ENCODE measurements at places on chromosomes 2 and 18.

DNA sequence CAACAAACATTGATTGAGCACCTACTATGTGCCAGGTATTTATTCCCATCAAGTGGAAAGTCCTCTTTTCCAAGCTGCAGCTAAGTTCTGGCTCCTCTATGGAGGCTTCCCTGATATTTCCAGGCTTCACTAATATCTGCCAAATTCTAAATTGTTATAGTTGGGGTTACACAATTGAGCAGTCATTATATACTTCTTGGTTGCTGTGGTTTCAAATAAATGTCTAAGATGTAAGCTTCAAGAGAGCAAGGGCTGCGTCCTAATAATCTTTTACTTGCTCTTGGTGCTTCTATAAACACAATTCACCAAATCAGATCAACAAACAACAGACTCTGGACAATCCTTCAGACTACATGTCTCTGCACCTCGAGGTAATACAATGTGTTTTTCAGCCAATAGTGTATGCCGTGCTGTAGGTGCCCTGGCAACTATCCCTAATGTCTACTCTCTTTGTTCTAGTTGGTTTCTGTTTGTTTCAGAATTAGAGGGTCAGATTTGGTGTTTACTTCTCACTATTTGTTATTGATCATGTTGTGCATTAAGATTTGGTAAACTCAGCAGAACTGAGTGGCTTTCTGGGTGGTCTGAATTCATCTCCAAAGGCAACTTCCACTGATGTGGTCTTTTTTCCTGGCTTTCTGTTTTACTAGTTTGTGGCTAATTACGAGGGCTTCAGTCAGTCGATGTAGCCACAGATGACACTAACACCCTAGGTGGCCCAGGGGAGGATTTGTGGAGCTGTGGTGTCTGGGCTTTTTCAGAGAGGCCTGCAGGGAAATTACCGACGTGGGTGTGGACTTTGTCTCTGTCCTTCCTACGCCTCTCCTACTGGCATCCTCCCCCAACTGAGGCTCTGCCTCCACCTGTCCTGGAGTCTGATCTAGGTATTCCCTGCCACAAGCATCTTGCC, 50.4 kb downstream of the CDCA7 start:
- DNase-seq, result no peak

- no peak for DNase-seq
Observed at GRCh38 chr2:98258906-98259305, 87.3 kb upstream of the CNGA3 start.

DNA sequence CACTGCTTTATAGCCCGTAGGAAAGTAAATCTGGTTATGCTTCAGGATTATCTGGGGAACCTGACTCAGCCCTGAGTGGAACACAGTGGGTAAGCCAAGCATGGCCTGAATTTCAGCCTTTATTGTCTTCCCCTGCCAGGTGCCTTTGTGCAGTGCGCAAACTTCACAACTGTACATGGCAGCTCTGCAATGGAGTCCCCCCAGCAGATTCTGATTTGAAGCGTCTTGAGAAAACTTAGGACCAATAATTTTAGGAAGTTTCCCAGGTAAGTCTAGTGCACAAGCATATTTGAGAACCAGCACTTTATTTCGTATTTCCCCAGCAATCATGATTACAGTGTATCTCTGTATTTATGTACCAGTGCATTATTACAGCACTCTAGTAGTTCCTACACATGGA, 112.1 kb upstream of the ARL4C start:
- no peak for DNase-seq

DNA sequence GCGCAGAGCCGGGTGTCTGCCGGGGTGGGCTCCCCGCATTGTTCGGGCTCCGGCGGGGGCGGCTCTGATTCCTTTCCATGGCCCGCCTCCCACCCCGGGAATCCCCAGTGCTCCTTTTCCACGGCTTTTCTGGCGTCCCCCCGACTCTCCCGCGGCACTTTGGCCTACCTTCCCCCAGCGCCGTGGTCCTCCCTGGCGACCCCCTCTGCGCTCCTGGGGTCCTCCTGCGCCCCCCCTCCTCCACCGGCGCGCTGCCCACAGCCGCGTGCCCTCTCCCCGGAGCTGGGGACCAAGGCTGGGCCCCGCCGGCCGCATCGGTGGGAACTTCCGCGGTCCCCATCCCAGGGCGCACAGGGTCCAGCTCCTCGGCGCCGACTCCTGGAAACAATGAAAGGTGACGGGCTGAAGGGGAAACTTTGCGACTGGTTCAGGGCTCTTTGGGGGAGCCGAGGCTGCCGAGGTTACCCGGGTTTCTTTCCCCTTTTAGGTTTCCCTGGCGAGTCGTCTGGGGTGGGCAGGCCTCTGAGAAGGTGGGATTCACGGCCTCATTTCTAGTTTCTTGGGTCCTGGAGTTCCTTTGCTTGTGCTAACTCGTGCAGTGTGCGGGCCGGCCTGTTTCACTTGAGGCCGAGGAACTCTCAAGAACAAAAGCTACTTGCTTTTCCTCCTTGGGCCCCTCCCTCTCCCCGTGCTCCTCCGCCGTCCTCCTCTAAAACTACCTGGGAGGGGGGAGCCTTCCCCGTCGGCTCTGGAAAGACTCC, 2.2 kb downstream of the TGIF1 start:
- DNase-seq, result peak; percentile 64

DNA sequence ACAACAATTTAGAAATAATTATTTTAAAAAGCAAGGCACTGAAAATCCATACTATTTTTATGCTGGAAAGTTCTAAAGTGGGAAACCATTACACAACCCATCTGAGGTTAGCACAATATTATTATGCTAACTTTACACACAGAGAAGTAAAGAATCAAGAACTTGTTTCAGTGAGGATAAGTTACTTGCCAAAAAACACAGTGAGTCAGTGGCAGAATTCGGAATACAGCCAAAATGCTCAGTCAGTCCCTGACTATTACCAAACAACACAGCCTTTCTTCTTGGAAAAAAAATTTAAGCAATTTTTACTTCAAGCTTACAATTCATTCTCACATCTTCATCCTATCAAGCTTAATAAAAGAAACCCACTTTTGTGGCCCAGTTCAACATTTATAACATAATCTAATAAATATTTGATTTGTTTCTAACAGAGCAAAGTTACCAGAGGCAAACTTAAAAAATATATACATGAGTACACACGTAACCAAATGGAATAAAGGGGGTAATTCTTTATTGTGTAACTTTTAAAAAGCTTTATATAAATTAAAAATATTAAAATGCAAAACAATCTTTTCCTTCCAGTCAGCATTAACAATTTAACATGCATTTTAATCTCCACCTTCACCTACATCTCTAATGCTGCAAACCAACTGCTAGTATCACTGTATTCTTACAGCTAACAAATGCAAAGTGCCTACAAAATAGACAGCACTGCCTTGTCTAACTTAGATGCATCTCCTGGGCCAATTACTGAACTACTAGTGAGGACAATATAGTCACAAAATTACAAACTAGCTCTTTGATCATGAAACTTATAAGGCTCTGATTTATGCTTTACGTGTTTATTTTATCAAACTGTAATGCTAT, 55.2 kb downstream of the CCDC88A start:
- no peak for DNase-seq

DNA sequence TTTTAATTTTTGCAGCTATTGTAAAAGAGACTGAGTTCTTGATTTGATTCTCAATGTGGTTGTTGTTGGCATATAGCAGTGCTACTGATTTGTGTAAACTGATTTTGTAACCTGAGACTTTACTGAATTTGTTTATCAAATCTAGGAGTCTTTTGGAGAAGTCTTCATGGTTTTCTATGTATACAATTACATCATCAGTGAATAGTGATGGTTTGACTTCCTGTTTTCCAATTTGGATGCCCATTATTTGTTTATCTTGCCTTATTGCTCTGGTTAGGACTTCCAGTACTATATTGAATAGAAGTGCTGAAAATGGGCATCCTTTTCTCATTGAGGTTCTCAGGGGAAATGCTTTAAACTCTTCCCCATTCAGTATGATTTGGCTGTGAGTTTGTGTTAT, 99.7 kb downstream of the GULP1 start:
- DNase-seq, result no peak

DNA sequence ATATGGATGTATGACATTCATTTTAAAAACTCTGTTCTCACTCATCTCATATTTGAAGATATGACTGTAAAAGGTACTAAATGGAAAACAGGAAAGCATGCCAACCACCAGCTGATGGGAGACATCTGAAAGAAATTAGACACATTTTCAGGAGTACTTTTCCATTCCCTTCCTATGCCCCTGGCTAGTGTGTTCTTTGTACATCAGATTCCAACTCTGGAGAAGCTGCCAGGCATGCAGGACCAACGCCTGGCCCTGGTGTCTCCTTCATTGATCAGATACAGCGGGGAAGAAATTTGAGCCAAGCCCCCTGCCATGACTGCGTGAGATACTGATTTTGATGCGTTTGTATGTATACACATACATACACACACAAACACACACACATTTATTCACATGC, 599.0 kb upstream of the SYT4 start:
- no peak for DNase-seq

- no peak for DNase-seq
Observed at GRCh38 chr2:140842110-140842509, 1288.7 kb downstream of the LRP1B start.

DNA sequence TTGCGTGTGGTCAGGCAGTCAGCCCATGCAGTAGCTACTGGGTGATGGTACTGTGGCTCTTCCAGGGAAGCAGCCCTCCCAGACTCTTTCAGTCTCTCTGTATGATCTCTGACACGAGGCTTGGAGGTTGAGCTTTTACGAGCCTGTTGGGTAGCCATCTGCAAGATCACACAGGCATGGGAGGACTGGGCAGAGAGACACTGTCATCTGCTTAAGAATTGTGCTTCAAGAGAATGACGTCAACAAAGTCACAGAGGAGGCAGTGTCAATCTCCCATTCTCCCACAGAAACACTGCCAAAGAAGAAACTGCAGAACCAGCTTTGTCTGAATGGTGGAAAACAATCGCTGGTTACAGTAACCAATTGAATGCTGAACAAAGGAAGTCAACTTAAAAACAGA, 78.4 kb upstream of the MC2R start:
- no peak for DNase-seq

- no peak for DNase-seq
Observed at GRCh38 chr18:49708662-49709346, 104.5 kb downstream of the ACAA2 start.

DNA sequence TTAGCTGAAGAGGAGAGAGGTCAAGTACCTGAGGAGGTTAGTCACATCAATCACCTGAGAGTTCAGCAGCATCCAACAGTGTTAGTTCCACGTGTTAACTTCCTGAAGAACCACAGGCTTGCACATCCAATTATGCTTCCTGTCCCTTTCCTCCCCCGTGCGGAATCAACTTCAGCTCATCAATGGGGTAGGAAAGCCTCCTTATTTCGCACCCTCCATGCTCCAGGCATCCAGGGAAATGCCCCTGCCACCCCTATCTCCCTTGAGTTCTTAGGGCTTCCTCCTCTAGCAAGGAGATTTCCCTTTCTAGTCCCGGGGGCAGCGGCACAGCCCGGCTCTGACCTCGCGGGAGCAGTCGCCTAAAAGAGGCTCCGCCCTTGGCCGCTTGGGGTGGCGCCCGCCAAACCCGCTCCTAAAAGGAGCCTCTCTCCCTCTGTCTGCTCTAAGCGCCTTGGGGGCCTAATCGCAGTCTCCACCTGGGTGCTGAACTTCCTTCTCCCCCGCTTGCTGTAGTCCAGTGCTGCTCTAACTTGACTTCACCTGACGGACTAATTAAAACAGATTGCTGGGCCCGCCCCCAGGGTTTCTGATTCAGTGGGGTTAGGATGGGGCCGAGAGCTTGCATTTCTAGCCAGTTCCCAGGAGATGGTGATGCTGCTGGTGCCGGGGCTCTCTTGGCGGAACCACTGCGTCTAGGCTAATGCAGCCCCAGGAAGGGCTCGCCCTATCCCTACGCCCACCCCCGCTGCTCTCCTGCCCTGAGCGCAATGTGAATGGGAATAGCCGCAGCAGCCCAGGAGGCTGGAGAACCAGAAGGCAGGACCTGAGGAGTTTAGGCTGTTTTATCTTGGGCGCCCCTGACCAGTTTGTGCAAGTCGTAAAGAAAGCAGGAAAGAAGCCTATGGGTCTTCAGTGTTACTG, 3.4 kb upstream of the TET3 start:
- DNase-seq, result peak; percentile 87

- DNase-seq, result no peak
Observed at GRCh38 chr2:232457121-232458011, 1.4 kb downstream of the ALPI start.

DNA sequence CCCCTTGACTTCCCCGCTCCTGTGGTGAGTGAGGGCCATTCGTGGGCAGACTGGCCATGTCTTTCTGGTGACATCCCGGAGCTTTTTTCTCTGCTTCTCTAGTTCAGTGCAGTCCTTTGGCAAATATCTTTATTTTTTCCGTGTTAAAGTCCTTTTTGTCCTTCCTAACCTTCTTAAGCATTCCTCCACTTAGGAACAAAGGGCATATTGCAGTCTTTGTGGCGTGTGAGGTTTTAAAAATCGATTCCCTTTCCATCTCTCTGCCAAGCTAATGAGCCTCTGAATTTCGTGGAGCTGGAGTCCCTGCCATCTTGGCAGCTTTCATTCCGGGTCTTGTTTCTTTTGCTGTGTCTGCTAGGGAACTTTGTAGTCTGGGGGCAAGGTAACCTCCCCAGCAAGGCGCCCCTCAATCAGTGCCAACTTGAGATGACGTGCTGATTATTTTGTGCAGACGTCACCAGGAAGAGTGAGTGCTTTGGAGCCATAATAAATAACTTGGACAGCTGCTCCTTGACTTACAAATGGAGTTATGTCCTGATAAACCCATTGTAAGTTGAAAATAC, 5.1 kb downstream of the CNNM3 start:
- no peak for DNase-seq

DNA sequence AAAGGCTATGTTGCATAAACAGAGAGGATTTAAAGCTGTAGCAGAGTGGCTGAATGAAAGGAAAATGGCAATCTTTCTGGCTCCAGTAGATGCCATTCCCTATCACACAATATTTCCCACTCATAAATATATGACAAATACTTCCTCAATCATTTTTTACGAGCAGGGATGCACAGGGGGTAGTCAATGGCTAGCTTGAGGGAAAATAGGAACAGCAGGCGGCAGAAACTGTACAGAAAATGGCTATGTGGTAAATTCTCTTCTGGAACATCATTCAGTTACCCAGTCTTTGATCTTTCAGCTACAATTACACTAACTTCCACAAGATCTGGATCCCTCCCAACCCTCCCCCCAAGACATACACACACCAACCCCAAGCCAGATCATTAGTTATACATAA, 127.2 kb downstream of the OLA1 start:
- no peak for DNase-seq

- DNase-seq, result no peak
Observed at GRCh38 chr2:152400607-152401214, 65.7 kb downstream of the FMNL2 start.

- DNase-seq, result no peak
Observed at GRCh38 chr2:69618362-69618761, 25.2 kb downstream of the AAK1 start.

DNA sequence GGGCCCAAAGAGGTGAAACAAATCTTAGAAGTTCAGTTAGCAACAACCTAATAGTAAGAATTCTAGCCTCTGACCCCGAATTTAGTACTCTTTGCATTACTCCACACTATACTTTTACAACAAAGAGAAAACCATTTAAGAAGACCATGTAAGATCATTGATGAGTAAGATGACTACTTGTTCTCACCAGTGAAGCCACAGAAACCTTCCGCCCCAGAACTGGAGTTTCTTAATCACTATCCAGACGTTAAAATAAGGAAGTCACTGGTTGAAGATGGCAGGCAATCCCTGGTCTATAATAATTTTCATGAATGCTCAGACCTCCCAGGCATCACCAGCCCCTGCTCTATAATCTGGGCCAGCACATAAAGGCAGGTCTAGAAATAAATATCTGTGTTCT, 95.0 kb downstream of the TMEM163 start:
- DNase-seq, result peak; percentile 14

GRCh38 chr2:12577567-12578253, 139.0 kb upstream of the TRIB2 start:
- no peak for DNase-seq

GRCh38 chr2:2230433-2230817, 100.7 kb downstream of the MYT1L start:
- DNase-seq, result no peak
